Mesothelial cell of epicardium (in vitro differentiated cells): ENCODE measurements at places on chromosomes 1 and 21.

- DNase-seq, result no peak
These were observed 1.9 kb downstream of the PLCH2 start for GRCh38 chr1:2477791-2478499.

DNA sequence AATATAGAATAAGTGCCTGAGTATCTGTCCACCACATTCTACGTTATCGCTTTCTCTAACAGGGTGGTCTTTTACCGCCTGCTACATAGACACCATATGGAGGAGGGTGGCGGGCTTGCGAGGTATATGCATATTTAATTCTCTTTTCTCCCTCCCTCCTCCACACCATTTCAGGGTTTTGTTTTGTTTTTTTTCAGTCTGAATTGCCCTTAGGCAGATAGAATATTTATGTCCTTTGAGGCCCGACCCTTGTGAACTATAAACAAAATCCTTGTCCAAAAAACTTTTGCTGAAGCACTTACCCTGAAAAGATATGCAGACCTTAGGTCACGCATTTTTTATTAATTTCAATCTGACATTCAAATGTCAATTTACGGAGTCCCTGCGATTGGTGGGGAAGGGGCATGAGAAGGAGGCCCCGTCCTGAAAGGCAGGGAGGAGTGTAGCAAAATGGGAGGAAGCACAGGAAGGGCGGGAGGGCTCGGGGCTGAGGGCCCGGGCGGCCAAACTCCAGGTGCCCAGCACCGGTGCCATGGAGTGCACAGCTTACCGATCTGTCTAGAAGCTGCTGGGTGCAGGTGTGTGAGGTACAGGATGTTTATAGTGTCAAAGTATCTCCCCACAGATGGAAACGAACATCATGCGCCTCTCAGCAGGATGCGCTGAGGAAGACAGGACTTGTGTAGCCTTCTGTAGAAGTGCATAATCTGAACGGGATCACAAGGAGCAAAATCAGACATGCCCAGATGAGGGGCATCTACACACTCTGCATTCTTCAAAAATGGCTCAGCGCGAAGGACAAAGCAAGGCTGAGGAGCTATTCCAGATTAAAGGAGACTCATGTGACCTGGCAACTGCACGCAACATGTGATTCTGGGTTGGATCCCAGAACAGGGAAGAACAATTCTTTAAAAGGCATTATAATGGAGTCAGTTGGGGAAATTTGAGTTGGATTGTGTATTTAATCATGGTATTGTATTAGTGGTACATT is 68.8 kb upstream of the LYST start:
- no peak for DNase-seq

DNA sequence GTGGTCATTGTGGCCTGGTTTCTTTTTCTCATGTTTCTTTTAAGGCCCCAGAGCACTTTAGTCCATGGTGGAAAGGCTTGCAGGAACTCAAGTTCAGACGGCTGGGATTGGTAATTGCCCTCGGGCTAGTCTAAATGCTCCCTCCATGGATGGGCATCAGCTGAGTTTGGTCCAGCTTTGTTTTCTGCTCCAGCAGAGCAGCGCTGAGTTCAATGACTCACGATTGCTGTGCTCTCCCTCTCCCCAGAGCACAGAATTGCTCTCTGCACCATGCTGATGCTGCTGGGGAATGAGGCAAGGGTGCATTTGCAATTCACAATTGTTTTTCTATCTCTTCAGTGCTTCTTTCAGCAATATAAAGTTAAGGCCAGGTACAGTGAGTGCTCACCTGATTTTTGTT is 1.8 kb upstream of the OR2T6 start:
- DNase-seq, result no peak

DNA sequence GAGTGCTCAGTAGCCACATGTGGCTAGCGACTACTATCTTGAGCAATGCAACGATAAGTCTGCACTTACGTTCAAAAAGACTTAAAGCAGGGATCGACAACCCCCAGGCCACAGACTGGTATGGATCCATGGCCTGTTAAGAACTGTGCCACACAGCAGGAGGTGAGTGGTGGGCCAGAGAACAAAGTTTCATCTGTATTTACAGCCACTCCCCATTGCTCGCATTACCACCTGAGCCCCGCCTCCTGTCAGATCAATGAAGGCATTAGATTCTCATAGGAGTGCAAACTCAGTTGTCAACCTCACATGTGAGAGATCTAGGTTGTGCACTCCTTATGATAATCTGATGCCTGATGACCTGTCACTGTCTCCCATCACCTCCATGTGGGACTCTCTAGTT is 103.6 kb upstream of the ZRANB2 start:
- no peak for DNase-seq

DNA sequence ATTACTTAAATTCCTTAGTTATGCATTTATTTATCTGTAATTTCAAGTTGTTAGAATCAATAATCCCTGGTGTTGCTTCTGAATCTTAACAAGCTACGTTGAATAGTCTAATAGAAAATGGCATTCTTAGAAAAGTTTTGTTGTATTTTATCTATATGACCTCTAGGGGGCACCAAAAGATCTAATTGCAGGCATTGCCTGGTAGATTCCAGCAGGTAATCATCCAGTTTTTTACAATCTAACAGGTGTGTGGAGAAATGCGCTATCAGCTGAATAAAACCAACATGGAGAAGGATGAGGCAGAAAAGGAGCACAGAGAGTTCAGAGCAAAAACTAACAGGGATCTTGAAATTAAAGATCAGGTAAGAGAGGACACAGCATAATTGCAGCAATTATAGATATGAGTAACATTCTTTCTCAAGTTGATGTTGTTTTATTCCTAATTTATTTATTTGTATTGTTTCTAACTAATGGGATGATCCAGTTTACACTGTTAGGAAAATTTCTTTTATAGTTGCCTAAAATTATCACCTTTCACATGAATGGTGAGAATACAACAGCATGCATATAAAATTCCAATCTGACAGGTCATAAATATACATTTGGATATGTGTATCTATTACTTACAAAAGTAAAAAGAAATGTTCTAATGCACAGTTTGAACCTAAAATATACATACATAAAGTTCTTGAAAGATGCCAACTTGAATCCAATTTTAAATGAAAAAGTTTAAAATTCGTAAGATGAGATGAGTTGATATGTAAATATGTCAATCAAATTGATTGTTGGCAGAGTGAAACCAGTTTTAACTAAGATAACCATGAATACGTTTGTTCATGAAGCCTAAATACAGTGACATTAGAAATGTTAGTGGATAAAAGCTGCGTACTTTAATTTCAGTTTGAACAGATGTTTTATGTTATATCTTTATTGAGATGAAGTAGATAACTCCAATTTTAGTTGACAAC is 88.4 kb downstream of the SDCCAG8 start:
- no peak for DNase-seq

DNA sequence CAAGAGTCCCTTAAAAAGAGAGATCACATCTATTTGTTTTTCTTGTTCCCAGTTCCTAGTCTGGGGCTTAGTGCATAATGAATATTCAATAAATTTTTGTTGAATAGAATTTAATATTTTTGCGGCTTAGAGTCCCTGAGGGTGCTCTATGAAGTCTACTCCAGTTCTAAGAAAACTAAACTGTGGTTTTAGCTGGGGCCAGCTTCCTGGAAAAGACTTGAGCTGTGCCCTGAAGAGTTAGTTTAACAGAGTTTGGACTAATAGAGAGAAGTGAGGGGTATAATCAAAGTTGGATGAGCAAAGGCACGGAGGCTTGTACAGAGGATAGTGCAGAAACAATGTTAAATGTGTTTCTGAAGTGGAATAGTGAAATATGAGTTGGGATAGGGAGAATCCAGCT is 168.9 kb downstream of the FASLG start:
- no peak for DNase-seq

DNA sequence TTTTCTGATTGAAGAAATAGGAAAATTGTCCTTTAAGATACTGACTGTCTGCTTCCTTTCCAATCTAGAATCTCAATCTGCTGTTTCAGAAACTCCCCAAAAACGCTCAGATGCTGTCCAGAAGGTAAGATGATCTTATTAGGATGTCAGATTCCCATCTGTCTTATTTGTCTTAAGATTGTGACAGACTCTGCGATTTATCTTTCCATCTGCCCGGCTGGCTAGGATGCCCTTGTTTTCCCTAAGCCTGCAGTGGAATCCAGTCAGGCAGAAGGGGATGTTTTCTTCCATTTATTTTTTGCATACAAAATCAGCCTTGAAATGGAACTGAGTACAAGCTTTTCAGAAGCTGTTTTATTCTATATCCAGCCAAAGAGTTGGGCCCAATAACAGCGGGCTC is 96.5 kb downstream of the FMN2 start:
- no peak for DNase-seq

DNA sequence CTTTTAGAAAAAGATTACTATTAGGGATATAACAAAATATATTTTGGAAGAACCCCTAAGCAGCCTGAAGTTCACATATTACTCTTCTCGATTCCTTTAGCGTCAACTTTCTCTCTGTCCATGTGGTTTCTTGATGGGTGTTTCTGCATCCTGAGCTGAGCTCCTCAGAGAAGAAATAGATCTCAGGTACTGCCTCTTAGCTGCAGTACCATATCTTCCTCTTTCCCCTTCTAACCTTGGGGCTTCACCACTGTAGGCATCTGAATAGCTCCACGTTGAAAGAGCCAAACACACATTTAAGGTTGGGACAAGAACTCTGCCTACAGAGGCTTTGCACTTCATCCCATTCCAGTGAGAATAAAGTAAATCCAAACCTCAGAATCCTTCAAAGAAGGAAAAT is 59.2 kb downstream of the SAMSN1 start:
- no peak for DNase-seq

GRCh38 chr1:245085508-245086095 is 69.2 kb upstream of the KIF26B start:
- no peak for DNase-seq

DNA sequence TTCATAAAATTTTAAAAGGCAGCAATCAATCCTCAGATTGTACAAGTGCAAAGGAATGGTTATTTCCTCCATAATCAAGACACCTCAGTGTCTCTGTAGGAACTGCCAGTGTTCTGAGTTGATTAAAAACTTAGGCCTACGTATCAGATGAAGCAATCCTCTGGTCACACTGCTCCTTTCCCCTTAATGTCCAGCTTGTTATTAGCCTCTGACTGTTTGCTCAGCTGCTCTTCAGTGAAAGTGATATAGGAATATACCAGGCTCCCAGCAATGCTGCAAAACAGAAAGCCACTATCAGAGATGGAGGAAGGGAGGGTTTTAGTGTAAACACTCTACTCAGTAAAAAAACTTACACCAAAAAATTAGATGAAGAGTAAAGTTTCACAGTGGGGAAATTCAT is 49.8 kb downstream of the SLC35D1 start:
- DNase-seq, result no peak

GRCh38 chr21:37535672-37536071 is 169.1 kb downstream of the DYRK1A start:
- no peak for DNase-seq

- no peak for DNase-seq
These were observed 50.9 kb downstream of the NTMT2 start for GRCh38 chr1:170196490-170197236.

- DNase-seq, result no peak
These were observed 109.8 kb downstream of the MAST2 start for GRCh38 chr1:45913183-45913683.

DNA sequence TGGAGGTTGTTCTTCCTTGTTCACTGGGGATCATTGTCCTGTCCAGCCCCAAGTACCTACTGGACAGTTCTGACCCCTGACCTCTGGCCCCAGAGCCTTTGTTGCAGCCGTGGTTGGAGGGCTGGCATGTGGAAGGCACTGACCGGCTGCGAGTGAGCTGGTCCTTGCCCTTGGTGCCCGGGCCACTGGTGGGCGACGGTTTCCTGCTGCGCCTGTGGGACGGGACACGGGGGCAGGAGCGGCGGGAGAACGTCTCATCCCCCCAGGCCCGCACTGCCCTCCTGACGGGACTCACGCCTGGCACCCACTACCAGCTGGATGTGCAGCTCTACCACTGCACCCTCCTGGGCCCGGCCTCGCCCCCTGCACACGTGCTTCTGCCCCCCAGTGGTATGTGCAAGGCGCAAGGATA is 11.4 kb downstream of the TIE1 start:
- no peak for DNase-seq

DNA sequence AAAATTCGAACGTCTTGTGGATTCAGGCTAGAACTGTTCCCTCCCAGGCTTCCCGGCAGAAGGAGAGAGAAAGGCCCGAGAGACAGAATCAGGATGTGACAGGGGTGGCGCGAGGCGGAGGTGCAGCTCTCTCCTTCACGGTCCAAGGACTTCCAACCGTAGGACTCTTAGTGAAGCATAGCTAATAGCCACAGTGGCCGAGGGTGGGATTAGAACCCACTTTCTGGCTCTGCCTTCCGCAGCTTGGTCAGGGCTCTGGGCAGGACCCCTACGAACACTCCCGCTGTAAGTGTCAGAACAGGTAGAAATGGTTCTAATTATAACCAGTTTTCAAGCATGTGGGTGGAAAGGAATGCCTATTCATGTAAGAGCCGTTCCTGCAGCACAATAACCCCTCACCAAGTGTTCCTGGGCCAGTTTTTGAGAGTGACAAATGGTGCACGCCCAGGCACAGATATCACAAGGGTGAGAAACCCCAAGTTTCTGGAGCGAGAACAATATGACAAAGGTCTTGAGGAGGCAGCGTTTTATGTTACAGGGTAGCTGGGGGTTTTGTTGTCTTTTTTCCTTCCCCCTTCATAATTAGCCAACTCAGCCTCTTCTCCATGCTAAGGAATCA is 86.4 kb downstream of the SYF2 start:
- no peak for DNase-seq

DNA sequence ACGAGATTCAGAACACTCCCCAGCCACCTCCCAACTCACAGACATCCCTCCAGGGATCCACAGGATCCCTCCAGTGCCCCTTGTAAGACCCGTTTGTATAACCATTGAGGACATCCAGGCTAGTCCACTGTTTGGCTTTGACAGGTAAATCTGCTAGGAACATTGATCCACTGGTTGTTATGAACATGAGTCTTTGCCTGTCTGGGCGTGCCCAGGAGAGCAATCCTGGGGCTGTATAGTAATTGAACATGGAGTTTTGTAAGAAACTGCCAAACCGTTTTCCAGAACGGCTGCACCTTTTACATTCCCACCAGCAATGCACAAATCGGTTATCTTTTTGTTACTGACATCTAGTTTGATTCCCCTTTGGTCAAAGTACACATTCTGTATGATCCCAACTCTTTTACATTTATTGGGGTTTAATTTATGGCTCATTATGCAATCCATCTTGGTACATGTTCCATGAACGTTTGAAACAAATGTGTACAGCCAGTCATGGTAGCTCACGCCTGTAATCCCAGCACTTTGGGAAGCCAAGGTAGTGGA is 88.7 kb downstream of the WDR4 start:
- DNase-seq, result no peak

- DNase-seq, result no peak
These were observed 32.5 kb downstream of the IQGAP3 start for GRCh38 chr1:156539818-156540355.

DNA sequence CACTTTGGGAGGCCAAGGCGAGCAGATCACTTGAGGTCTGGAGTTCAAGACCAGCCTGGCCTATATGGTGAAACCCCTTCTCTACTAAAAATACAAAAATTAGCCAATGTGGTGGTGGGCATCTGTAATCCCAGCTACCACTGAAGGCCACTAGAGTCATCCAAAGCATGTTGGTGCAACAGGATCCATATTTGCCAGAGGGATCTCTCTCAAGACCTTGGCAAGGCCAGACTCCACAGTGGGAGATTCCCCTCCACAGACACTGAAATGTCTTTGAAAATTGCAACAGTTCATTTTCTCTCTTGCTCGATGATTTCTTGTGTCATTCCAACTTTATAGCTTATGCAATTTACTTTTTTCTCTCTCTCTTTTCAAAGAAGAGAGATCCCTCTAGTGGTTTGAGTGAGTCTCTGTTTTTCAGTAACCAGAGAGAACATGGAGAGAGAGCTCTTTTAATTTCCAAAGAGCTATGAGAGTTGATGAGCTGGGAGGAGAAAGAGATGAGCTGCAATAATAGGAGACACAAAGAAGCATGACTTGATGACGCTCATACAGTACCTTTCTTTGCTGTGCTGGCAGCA is 176.8 kb upstream of the USP25 start:
- DNase-seq, result no peak
